ENCODE measurements at places on chromosomes 12 and 14.
A peak's percentile ranks its signal among the peaks of the same experiment; 100 is the strongest.

DNA sequence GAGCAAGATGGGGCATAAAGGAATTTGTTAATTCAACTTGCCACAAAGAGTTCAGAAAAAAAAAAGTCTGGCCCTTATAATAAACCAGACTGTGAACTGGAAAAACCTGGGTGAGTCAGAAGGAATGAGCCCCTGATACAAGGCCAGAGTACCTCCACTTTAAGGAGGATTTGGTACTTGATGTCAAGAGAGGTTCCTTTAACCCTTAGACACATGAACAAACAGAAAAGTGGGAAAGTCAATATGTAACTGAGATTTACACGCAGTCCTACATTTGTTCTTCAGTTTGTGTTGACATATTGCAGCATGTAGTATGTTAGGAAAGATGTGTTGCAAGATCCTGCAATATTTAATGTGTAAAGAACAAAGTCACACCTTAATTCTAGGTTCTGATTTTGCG, 14.2 kb upstream of the SLC38A4 start:
- no peak for DNase-seq

DNA sequence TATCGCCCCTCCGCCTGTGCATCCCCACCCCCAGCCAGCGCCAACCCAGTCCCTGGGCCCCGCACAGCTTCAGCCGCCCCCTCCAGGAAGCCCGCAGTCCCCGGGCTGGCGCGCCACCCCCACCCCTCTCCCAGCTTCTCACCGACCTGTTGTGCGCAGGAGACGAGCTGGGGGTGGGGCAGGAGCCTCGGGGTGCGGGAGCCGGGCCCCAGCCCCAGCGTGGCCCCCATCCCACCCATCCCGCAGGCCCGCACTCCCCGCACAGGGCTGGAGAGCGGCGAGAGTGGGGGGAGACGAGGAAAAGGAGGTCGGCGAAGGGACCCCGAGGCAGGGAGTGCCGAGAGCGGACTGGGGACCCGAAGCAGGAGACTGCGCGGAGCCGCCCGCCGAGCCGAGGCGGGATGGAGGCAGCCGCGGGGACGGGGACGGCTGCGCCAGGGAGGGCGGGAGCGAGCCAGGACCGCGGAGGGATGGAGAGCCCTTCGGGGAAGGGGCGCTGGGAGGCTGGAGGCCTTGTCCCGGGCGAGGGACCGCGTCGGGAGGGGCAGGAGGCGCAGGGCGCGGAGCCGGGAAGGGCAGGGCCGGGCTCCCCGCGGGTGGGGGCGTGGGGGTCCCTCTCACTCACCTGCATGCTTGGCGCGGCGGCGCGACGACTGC, 498 bp downstream of the PIANP start:
- DNase-seq, result no peak

GRCh38 chr12:26265606-26266005, 70.2 kb downstream of the SSPN start:
- no peak for DNase-seq

- DNase-seq, result no peak
Observed at GRCh38 chr12:11687528-11687927, 38.1 kb downstream of the ETV6 start.

DNA sequence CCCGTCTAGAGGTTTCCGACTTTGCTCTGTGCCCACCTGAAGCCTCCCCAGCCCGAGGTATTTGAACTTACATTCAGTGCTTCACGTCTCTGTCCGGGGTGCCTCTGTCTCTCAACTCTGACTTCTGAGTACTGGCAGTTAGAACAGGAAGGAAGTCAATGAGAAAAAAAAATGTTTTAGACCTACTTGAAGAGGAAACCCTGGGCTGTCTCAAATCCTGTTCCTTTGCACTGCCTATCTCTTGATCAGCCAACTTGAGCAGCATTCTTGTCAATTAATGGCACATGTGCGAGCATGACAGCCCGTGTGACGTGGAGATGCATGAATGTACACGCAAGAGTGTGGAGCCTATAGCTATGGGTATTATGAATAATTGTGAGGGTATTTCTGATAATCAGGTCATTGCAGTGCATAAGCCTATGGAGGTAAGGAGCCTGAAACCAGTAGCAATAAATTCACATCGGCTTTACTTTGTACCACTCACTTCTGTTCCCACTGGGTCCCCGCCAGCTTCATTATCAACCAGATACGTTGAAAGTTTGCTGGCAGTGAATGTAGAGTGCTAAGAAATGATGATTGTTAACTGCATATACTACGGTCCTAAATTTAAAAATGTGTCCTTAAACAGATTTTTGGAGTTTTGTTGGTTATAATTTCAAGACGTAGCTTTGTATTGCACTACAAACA, at the start of gene ARHGDIB:
Gene ARHGDIB, minus strand, starts transcription at position 136 of the 687 bp plus-strand sequence. CDS start 10,889 bp downstream, outside the sequence.
- DNase-seq, result peak; percentile 66

DNA sequence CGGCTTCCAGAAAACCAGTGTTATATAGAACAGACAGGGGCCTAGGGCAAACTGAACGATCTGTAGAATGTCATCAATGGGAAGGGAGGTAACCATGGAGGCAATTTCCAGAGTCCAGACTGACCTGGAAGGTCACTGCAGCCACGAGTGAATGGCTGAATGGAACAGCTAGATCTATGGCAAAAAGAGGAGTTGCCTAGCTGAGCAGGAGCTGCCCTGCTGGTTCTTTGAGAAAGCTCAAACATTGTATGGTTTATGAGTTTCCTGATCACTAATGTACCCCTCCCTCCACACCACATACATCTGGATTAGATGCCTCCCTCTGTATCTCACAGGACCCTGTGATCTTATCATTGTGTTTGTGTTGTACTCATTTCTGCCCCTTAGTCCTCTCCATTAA, 1.0 kb upstream of the RERG start:
- no peak for DNase-seq

- no peak for DNase-seq
Observed at GRCh38 chr12:113238309-113238708, 17.0 kb downstream of the TPCN1 start.

DNA sequence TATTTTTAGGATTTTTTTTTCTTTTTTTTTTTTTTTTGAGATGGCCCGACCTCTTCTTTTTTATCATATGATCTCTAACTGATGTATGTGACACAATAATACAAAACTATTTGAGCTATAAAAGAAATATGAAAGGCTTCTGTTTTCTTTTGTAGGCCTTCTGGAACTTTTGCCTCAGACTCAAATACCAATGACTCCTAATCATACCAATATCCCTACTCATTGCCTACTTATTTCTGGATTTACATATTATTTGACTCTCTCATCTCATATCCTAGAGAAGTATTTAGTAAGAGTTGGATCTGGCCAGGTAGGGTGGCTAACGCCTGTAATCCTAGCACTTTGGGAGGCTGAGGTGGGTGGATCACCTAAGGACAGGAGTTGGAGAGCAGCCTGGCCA, 12.7 kb upstream of the WDR89 start:
- no peak for DNase-seq

DNA sequence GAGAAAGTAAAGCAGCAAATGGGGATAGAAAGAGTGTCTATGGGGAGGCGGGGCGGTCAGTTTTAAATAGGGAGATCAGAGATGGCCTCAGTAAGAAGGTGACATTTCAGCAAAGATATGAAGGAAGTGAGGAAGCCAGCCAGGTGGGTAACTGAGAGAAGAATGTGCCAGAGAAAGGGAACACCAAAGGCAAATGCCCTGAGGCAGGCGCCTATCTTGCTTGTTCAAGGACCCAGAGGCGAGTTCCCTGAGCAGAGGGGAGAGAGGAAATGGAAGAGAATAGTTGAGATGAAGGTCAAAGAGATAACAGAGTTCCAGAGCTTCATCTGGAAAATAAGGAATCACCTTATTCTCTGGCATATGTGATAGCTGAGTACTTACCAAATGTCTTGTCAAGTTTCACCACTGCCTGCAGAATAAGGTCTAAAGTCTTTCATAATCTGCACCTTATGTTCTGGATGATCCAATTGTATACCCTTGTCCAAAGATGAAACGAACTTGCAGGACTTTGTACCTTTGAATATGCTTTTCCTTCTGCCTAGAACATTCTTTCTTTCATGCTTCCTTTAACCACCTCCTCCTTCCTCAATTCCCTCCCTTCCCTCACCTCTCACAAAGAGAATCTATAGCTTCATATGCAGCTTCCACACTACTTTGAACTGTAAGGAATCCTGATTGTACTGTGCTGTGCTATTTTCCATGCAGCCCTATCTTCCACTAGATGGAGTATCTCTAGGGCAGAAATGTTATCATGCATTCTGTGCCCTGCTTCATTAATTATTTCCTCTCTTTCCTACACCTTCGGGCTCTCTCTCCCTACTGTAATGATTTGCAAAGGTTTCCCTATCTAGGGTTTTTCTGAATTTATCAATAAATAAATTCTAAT, 38.5 kb downstream of the GNPTAB start:
- no peak for DNase-seq
